GM18507 (cell line): ENCODE measurements at places on chromosomes 3 and 15.

GRCh38 chr3:158775426-158776410 is 26.1 kb upstream of the MFSD1 start:
- no peak for DNase-seq

DNA sequence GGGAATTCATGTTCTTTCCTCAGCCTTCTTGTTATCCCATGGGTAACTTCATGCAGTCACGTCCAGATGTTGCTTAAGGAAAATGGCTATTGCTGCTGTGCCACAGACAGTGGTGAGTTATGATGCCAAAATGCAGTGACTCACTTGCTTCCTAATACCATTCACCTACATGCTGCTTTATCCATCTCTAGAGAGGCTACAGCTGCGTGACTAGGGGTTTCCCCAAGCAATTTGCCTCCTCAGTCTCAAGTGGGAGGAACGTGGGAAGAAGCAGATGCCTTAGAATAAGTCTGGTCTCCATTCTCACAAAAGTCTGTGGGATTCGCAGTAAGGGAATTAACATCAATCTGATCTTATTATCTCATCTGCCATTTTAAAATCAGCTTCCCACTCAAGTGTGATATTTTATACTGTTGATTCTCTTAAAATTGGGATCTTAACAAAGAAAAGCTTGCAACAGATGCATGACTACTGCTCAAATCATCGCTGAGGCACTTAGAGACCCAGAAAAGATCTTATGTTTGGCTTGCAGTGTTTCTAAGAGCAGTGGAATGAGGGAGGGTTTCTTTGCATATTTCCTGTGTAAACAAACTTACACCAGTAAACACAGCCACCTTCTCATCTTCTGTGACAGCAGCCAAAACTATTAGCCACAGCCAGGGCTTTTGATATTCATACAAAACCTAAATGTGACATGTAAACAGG is 62.0 kb upstream of the ACP3 start:
- no peak for DNase-seq

GRCh38 chr3:106534206-106534605 is 665.4 kb upstream of the CBLB start:
- no peak for DNase-seq

GRCh38 chr15:90053685-90054466 is 48.4 kb downstream of the IDH2 start:
- no peak for DNase-seq

DNA sequence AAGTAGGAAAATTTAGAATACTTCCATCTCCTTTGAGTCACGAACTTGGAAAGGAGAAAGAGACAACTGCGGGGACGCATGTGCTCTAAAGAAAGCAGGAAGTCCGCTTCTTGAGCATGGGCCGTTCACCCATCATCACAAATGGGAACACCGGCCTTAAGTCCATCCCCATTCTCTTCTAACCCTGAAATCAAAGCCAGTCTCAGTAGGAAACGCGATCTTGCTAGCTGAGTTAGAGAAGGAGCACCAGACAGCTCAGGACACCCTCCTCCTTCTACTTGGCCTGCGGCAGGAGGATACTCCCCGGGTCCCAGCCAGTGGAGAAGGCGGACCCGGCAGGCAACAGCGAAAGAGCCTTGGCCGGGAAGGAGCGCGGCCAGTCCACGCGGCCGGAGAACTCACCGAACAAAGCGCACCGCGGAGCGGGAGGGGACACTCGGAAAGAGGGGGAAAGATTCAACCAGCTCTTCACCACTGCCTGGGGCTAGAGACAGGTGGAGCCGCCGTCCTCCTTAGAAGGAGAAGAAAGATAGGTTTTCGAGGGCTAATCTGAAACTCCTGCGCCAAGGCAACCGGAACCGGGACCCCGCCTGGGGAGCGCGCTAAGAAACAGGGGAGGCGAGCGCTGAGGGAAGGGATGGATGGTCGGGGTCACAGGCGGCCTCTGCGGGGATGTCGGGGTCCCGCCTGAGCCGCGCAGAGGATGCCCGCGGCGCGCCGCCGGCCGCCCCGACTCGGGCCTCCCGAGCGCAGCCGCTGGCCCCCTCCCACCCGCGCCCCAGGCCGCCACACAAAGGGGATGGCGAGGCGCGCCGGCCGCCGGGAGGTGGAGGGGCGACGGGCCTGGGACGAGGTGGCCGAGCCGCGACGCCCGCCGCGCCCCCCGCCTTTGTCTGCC is 818 bp downstream of the SLC4A7 start:
- DNase-seq, result no peak

DNA sequence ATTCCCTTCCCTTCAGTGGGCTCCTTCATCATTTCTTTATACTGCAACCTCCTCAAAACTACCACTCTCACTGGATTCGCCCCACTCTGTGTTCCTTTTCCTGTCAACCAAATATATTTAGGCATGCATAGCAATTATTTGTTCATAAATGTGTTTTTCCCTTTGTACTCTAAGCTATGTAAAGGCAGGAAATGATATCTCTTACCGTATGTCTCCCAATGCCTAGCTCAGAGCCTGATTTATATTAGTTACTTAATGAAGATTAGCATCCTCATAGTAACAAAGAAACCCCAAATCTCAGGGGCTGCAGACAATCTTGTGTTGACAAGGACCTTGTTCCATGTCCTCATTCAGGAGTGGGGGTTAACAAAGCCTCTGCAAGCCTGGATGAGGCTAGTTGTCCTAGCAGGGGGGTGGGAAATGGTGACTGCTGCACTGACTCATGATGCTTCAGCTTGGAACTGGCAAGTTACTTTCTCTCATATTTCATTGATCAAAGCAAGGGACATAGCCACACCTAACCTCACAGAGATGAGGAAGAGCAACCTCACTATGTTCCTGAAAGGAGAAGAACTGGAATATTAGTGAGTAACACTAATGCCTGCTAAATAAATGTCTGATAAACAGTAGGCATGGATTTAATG is 15.2 kb downstream of the PHLDB2 start:
- DNase-seq, result no peak

DNA sequence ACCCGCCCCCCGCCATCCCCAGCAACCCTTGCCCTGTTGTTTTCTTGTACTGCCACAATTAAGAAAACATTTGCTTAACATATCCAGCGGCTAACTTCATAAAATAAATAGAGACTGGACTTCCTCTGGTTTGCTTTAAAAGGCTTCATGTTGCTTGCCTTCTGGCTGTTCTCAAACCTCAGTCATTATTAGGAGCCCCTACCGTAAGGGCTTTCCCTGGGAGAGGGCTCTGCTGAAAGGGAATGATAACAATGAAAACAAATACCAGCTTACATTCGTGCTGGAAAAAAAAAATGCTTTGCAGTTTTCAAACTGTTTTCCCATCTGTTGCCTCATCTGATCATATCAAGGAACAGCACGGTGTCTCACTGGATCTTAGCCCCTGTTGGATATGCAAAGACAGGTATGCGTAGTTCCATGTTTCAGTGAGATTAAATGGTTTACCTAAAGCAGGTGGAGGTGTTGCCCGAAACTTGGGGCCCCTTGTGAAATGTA is 77.2 kb upstream of the VGLL4 start:
- DNase-seq, result no peak

GRCh38 chr15:69593981-69594966 is 141.7 kb downstream of the RPLP1 start:
- no peak for DNase-seq

DNA sequence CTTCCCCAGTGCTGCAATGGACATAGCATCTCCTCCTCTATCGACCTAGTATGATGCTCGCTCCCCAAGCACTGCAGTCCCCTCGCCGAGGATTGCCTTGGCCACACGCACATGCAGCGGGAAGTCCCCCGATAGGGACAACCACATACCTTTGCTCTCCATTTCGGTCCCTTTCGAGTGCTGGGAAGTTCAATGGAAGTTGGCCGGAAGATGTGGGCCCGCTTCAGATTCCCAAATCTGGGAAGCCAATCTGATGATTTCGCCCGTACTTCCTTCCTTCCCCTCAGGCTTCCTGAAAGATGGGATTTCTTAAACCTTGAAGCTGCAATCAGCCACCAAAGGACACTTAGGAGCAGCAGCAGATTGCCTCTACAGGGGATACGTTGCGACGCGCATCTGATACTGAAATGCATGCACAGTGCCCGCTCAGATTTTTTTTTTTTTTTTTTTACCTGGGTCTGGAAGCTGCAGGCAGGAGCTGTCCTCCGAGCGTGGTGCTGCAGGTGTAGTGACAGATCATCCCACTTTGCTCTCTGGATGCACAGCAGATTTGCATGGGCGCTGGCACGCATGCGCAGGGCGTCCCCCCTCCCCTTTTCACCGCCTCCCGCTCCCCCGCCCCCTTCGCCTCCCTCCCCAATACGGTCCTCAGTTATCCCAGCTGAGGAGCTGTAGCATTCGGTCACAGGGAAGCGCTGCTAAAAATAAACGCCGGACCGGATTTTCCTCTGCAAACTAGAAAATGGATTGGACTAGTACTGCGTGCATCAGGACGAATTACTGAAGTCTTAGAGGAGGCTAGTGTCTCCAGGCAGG is at the start of gene FGF12:
Gene FGF12, minus strand, starts transcription at position 510 of the 816 bp plus-strand sequence.
- DNase-seq, result peak; percentile 2

- DNase-seq, result no peak
These were observed 149.9 kb downstream of the SHQ1 start for GRCh38 chr3:72698154-72698917.
